HT1080 (cell line): ENCODE measurements at places on chromosomes 2 and 18. TPM values are rescaled to one million over a fixed set of nuclear protein-coding genes. Genes with fewer than 3 reads are reported as not detected.

DNA sequence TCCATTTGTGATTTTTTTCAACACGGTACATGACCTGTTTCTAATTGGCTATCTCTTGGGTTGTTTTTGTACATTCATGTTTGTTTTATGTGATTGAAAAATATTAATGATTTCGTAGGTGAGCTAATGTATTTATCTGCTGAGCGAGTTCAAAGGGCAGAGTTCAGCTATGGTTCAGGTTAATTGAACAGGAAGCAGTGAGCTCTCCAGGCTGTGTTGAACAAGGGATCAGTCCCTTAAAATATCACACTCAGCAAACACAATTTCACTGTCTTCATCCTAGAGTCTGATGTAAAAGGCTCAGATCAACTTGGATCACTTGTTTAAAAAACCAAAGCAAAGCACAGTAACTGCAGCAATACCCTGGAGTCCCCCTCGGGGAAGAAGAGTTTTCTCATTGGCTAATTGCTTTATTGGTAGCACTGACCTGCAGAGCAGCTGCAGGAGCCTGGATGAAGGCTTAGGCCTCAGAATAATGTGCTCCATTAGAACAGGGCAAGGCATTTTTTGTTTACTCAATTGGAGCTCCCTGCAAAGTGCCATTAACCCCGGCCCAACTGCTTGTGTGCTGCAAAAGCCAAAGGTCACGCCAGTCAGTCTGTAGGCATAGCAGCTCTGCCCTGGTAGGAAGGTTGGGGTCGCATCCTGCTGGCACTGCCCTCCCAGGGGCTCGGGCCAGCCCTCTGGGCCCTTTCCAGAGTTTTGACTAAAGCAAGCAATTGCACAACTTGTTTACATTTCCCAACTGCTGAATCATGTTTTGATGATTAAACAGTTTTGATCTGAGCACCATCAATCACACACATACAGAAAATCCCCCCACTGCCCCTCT, 10.5 kb downstream of the ONECUT2 start:
- no peak for DNase-seq

DNA sequence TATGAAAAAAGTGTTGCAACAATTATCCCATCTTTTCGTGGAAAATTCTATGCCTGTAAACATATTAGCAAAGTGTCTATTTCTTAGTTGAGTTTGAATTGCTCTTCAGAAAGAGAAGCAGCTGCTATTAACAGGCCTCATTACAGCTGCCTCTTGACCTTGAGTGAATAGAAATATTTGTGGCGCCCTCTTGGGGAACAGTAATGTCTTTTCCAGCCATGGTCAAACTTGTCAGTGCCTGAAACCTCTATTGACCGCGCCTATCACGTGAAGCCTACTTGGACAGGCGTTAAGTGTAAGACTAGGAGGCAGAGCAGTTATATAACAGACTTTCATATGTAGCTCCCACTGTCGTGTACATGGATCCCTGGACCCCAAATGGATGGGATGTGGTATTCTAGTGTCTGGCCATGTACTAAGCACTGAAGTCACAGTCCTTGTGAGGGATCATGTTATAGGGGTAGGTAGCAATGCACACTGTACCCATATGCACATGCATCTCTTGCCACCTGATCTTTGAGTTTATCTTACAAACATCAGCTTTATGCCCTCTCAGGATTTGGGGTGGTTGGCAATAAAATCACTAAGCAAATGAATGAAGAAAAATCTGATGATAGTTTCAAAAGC, 245.0 kb downstream of the PTGR3 start:
- DNase-seq = peak; percentile 55

The CNDP1 gene
- total RNA-seq = 0.23 TPM in 1 of 2 replicates, not detected in the other

The ZNF532 gene
- total RNA-seq = 25.4 and 30.8 TPM in 2 replicates

The RAX gene
- not detected in 2 replicates for total RNA-seq
